ENCODE measurements at places on chromosomes 3 and 15.
A peak's percentile ranks its signal among the peaks of the same experiment; 100 is the strongest.

DNA sequence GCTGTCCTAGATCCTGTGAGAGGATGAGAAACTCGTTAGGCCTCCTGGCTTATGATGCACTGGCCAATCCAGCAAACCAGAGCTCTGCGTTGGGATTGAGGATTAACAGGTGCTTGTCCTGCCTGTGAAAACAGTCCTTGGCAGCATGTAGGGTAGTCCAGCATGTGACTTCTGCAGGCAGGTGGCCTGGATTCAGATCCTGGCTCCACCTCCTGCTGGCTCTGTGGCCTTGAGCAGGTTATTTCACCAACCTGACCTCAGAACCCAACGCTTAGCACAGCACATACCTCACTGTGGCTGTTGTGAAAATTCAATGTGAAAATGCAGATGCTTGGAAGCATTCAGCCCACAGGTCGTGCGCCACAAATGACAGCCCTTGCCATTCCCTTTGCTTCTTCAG lies 33.6 kb downstream of the PLA2G4D start:
- no peak for DNase-seq

GRCh38 chr3:45957586-45957985 lies 14.3 kb downstream of the CXCR6 start:
- DNase-seq, result peak; percentile 48

GRCh38 chr15:77473328-77473727 lies 52.6 kb downstream of the HMG20A start:
- DNase-seq, result no peak

GRCh38 chr15:100095541-100096247 lies 246.1 kb downstream of the ADAMTS17 start:
- no peak for DNase-seq

DNA sequence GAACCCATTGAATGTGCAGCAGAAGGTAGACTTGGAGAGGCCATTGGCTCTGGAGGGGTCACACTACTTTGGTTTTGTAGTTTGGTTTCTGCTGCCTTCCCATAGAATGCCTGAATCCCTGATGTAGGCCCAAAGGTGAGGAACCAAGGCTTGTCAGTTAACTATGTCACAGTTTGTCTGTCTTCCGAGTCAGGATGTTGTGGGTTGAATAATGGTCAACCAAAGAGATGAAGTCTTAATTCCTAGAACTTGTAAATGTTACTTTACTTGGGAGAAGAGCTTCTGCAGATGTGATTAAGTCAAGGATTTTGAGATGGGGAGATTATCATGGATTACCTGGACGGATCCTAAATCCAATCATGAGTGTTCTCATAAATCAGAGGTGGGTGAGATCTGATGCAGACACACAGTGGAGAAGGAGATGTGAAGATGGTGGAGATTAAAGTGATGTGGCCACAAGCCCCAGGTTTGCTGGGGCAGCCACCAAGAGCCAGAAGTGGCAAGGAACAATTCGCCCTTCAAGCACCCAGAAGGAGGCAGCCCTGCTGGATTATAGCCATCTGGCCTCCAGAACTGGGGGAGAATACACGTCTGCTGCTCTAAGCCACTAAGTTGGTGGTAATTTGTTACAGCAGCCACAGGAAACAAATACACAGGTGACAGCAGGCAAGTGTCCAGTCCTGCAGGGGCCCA lies 2.3 kb upstream of the CCR8 start:
- DNase-seq, result no peak

DNA sequence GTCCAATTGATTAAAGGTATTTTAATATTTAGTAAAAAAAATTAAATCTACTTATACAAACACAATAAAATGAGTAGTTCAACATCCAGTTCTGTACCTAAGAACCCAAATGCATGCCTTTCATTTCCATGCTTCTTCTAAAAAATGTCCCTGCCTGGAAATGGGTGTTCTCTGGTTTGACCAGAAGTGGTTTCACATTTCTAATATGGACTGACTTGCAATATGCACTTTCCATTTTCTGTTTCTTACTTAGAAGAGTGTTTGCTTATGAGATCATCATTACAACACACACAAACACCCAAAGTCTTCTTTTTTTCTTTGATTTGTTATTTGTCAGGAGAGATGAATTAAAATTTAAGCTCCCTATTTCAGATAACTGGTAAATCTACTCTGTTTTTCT lies 879.6 kb downstream of the AGBL1 start:
- no peak for DNase-seq

DNA sequence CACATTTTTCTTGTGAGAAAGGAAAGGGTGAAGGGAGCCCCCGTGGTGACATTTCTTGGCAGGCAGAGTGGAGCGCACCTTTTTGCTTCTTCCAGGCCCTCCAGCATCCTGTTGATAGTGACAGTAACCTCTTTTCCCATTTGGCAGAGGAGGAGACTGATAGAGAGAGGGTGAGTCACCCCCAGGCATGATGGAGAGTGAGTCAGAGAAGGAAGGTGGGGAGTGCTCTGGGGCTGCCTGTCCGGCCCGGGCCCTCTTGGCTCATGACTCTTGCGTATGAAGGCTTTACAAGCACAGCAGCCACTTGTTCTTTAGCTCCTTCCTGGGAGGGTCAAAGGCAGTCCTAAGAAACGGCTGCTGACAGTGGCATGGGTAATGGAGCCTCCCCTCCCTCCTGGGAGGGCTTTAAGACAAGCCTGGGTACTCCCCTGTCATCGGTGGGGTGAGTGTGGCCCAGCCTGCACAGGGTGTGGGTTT lies 16.0 kb downstream of the ANKRD63 start:
- no peak for DNase-seq

DNA sequence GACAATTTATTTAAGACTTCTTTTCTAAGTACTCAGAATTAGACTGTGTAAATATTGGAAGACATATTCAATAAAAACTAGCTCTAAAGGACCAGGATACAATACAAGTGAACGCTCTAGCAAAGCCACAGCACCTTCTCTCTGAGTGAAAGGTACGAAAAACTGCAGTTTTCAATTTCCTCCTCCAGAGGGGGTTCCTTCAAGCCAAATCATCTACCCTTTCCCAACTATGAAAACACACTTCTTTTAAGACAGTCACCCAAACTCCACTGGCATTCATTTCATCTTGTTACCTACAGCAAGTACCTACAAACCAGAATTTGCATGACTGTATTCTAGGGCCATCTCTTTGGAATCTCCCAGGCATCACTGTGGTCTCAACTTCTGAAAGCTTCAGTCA lies 165.8 kb downstream of the ERC2 start:
- DNase-seq, result no peak

DNA sequence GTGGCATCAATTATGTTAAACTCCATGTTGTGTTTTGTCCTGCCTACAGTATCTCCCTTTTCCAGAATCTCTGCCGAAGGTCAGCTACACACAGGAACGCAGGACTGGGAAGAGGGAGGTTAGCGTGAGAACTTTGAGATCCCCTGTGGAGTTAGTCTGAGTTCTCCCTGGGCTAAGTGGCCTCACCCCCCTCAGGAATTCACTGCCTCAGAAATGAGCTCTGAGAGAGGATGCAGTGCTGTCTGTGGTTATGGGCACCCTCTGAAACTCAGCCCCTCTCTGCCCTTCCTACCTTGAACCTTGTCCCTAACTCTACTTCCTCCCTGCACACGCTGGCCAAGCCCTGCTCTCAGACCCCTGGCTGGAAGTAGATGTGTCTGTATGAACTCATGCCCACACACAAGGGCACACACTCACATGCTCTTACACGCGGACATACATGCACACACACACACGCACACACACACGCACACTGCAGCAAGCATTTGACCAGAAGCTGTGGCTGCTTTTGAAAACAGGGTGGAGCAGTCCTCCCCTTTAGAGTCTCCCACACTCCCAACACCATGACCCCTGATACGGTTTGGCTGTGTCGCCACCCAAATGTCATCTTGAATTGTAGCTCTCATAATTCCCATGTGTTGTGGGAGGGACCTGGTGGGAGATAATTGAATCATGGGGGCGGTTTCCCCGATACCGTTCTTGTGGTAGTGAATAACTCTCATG lies 5.3 kb upstream of the VIPR1 start:
- DNase-seq, result no peak

DNA sequence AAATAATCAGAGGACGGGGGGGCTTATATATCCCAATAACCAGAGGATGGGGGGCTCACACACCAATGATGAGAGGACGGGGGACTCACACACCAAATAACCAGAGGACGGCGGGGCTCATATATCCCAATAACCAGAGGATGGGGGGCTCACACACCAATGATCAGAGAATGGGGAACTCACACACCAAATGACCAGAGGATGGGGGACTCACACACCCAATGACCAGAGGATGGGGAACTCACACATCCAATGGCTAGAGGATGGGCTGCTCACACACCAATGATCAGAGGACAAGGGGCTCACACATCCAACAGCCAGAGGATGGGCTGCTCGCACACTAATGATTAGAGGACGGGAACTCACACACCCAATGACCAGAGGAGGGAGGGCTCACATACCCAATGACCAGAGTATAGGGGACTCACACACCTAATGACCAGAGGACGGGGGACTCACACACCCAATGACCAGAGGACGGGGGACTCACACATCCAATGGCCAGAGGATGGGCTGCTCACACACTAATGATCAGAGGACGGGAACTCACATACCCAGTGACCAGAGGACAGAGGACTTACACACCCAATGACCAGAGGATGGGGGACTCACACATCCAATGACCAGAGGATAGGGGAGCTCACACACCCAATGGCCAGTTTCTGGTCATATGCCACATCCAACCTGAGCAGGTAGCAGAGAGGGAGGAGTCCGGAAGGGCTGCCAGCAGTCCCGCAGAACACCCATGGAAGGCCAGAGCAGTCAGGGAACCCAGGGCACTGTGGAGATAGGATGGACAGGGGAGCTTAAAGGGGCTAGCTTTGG lies 10.6 kb downstream of the RAB6B start:
- no peak for DNase-seq

DNA sequence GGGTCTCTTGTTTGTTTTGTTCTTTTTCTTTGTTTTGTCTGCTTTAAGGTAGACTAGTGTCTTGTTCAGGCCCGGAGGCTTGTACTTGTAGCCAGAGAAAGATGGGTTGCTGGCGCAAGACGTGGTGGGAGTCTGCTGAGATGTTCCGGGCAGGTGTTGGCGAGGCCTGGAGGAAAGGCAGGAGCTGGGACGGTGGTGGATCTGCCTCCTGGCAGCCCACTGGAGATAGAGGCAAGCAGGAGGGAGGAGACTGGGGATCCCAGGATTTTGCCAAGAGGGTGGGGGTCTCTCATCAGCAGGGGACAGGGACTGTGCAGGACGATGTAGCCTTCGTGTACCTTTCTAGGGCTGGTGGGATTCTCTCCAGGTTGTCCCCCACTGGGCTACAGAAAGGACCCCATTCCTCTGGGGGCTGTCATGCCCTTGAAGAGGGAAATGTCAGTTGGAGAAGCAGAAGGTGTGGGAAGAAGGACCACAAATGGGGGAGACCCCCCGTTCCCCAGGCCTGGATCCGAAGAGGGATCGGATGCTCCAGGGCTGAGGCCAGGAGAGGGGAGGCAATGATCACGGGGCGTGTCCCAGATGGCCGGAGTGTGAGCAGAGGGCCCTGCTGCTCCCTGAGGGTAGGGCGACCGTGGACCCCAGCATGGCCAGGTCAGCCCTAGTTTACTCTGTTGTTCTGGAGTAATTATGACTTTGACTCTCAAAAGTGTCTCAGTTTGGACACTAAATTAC lies 7.0 kb downstream of the CHAC1 start:
- DNase-seq, result no peak

DNA sequence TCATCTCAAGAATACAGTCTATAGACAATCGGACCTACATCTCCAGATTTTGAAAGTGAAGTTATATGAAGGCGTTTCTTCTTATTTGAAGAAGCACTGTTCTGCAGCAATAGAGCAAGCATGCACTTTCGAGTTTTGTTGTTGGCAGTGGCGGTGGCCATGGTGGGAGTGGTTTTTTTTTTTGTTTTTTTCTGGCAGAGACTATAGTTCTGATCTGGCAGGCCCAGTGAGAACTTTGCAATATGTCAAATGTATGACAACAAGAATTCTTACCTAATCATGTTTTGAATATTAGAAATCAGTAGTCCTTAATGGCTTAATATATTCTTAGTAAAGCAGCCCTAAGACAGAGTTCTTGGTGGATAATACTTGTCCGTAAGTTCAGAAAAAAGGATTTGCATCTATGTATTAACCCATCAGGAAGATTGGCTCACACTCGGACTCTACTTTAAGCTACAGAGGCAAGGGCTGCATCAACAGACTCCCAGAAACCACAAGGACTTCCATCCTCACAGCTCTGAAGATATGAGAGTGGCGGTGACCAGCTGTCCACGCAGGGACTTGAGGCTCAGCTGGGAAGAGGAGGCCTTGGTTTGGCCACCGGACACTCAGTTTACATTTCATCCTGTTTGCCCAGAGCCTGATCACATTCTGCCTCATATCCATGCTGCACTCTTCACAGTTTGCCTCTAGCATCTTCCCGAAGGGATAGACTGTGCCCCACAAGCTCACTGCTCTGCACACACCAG lies 124.1 kb upstream of the THBS1 start:
- no peak for DNase-seq

Data from spinal cord (tissue), 10 donors.